ENCODE measurements at places on chromosomes 5 and 9.
A peak's percentile ranks its signal among the peaks of the same experiment; 100 is the strongest.

DNA sequence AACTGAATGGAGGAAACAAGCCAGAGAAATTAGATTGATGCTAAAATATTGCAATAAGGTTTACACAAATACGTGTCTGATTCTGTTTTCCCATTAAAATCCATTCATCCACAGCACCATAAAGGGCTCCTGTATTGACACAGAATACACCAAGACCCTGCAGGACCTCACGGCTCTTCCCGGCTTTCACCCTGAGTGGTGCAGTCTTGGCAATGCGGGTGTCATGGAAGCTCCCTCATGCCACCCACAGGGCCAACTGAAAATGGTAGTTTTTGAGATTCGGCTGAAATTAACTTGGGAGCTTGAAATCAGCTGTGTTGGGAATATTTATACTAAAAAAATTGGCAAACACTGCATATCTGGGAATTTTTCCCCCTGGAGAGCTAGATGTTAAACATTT lies 17.3 kb upstream of the EXOC3 start:
- DNase-seq = peak; percentile 54

- DNase-seq = peak; percentile 77
Measured at GRCh38 chr5:12023614-12024241, 119.5 kb upstream of the CTNND2 start.

GRCh38 chr5:138763037-138763778 lies 10.0 kb downstream of the CTNNA1 start:
- no peak for DNase-seq

DNA sequence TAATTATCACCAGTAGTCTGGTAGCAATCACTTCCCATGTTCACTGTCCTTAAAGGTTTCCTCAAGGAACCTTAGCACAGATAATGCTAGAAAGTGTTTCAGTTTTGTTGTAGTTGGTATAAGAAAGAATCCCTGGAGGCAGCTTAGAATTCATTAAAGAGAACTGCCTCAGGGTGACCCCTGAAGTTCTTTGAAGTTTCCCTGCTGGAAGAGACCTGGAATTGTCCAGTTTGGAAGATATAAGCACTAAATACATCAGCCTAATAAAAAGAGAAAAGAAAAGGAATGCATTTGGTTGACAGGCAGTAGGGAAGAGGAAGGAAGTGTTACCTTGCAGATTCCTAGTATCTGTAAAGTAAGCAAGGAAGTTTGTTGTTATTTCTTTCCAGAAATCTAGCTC lies 999.6 kb upstream of the DMAC1 start:
- no peak for DNase-seq

DNA sequence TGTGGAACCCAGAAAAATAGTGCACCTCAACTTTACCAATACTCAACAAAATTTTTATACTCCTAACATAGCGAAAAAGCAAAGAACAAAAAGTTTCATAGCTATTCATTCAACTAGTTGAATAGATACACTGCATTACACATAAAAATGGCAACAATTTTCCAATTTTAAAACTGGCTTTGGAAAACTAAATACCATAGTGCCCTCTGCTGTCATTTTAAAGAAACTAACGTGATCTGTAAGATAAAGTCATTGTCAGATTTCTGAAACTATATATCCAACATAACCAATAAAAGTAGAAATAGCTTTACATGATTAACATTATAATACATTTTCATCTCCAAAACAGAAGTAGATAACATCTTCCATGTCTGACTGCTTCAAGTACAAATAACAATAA lies 31.6 kb downstream of the DTWD2 start:
- peak; percentile 46 for DNase-seq

All from Kasumi-1 (cell line).